ENCODE measurements at places on chromosomes 1 and 21.

DNA sequence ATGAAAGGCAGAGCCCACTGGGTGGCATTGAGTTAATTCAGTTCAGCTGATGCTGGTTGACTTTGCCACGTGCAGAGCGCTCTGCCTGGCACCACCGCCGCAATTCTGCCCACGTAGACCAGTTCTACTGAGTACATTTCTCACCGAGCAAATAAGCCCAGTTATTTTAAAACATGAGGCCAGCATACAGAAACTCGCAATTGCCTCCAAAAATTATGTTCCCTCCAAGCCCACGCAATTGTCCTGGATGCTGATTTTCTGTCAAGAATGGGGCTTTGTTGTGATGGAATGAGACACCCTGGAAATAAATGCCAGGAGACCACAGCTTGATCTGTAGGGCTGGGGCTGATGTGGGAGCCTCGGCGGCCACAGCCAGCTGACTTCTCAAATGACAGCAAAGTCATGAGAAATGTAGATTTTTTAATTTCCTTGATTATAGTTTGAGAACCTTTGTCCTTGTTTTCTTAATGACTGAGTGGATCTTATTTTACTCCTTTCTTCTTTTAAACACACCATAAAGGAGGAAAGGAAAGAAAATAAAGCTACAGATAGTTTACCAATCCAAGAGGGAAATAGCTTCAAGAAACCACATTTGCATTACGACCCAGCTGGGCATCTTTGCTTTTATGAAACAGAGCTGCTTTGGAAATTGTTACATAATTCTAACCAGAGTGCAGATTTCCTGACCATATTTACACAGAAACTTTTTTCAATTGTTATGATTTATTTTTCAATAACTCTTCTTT, 11.6 kb upstream of the PARP1 start:
- DNase-seq, result no peak

DNA sequence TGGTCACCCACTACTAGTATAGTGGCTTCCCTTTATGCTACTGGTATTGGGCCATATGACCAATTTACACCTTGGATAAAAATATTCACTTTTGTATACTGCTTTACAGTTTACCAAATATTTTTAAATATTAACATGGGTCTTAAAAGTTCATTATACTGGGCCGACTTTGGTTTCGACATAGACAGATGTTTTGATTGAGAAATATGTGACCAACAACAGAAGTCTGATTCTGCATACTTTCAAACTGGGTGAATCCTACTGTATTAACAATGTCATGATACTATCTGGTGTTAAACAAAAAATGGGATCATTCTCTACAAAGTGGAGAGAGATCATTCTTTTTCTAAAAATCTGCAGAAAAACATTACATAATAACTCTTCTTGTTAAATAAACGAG, 134.8 kb downstream of the AKT3 start:
- DNase-seq, result no peak

- DNase-seq, result no peak
These were observed 19.7 kb downstream of the ARHGEF11 start for GRCh38 chr1:157025856-157026255.

GRCh38 chr1:198185759-198186158, 29.0 kb downstream of the NEK7 start:
- no peak for DNase-seq

DNA sequence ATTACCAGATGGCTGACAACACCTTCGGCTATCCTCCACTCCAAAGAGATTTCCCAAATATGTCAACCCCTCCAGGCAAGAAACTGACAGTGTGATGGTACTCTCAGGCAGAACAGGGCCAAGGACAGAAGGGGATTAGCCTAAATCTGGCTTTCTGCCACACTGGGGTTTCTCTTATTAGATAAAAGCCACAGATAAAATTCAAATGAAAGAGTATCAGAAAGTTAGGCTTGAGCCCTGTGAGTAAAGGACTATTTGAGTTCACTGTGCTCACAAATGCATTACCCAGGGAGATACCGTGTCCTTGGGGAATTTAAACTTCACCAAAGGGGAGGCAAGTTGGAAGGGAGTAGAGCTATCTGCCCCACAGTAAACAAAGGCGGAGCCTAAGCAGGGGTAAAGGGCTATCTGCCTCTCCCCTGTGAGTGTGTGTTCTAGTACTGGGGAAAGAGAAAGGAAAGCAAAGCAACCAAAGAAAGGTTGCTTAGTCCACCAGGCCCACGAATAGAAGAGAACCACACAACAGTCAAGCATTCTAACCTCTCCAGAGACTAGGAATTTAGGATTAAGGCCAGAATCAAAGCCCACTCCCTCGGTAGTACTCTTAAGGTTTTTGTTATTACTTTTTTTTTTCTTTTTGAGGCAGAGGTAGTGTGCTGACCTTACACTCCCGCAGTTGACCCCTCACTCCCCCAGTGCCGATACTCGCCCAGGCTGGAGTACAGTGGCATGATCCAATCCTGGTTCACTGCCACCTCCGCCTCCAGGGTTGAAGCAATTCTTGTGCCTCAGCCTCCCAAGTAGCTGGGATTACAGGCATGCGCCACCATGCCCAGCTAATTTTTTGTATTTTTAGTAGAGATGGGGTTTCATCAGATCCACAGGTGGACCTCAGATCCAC, 12.7 kb downstream of the TPM3 start:
- DNase-seq, result no peak

GRCh38 chr1:200379432-200379757, 30.4 kb downstream of the ZNF281 start:
- no peak for DNase-seq

GRCh38 chr1:86487131-86487810, 18.5 kb downstream of the CLCA1 start:
- no peak for DNase-seq

GRCh38 chr1:108124622-108125311, 75.4 kb downstream of the SLC25A24 start:
- no peak for DNase-seq

- DNase-seq, result peak; percentile 49
These were observed 509 bp downstream of the PIK3R3 start for GRCh38 chr1:46131712-46132528.

GRCh38 chr1:2375246-2375922, 16.0 kb downstream of the MORN1 start:
- no peak for DNase-seq

GRCh38 chr1:115314092-115314491, 24.0 kb downstream of the NGF start:
- DNase-seq, result no peak

DNA sequence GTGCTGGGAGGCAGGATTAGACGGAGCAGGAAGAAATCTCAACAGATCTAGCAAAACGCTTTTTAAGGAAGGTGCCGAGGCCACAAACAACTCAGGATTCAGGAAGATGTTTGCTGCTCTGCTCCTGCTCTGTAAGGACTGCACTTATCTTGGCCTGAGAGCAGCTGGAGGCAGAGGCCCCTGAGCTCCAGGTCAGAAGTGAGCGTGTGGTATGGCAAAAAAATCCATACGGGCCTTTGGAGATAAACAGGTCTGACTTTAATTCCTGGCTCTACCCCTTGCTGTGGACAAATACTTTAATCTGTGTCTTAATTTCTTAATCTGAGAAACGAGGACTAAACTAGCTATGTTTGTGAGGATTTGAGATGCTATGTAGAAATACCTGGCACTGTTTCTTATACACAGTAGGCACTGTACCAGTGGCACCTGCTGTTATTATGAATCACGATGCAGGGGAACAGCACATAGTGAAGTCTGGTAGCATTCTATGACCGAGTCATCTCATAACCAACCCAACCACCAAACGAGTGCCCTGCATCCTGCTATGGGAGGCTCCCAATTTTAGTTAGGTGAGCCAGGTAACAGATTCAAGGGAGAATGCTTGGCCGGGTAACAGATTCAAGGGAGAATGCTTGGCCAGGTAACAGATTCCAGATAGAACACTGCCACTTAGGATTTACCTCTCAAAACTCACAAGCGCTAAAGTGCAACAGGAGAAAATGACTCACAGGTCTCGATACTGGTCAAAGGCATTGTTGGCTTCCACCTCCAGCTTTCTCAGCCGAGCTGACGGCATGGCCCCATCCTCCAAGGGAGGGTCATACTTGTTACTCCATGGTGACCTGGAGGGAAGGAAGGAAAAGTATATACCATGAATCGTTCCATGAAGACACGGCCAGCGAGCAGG, 65.9 kb downstream of the SLC66A1 start:
- DNase-seq, result no peak

- no peak for DNase-seq
These were observed 38.2 kb downstream of the TTLL7 start for GRCh38 chr1:83960669-83961277.

GRCh38 chr1:116389013-116389412, 16.0 kb downstream of the ATP1A1 start:
- no peak for DNase-seq

- no peak for DNase-seq
These were observed 14.7 kb downstream of the MTHFR start for GRCh38 chr1:11790880-11791715.

DNA sequence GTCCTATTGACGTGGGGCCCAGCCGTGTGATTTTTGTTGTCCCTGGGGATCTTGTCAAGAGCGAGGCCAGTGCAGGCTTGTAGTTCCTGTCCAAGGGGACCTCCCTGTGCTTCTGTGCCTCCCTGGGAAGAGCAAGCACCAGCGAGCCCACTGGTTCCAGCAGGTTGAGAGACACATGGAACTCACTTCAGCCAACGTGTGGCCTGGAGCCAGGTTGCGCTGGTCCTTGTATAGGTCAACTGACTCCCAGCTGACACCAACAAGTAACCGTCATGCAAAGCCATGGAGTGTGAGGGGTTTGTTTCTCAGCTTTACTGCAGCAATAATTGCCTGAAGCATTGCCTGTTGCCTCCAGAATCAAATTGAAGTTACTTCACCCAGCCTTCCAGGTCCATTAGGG, 63.0 kb downstream of the DISP3 start:
- no peak for DNase-seq

- DNase-seq, result no peak
These were observed 33.6 kb upstream of the FHAD1 start for GRCh38 chr1:15213341-15213821.

GRCh38 chr1:177755851-177756560, 213.9 kb downstream of the SEC16B start:
- no peak for DNase-seq

DNA sequence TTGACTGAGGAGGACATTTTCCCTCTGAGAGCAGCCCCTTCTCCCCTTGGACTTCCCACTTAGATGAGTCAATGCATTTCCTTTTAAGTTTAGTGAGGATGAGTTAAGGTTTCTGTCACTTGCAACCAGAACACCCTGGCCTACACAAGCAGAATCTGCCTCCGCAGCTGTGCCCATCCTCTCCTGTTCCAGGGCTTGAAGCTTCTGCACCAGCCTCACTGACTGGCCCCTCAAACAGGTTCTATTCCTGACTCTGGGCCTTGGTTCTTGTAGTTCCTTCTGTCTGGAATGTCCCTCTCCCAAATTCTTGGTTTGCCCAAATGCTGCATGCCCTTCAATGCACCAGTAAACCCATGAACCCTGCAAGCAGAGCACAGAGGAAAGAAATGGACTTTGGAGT, 394.4 kb downstream of the PTPRU start:
- DNase-seq, result no peak

- DNase-seq, result no peak
These were observed 7.8 kb downstream of the RNF2 start for GRCh38 chr1:185053204-185053603.

- no peak for DNase-seq
These were observed 48.4 kb downstream of the HENMT1 start for GRCh38 chr1:108612496-108612895.

GRCh38 chr1:17861685-17862084, 106.6 kb downstream of the ACTL8 start:
- no peak for DNase-seq

DNA sequence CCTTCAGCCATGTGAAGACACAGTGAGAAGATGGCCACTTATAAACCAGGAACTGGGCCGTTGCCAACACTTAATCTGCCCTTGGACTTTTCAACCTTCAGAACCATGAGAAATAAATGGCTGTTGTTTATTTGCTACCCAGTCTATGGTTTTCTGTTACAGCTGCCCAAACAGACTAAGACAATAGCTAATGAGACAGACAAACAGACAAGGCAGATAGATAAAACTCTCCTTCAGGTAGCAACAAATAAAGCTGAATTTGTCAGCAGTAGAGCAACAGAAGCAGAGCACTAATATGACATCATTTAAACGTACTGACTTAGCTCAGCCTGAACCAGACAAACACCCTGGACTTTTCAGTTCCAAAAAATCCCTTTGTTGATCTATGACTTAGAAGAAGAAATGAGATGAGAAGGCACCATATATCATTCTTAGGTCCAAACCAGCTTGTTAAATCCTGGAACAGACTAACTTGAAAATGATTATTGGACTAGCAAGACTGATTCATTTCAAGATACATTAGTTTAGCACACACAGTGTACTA, 27.0 kb downstream of the ZZZ3 start:
- DNase-seq, result no peak

DNA sequence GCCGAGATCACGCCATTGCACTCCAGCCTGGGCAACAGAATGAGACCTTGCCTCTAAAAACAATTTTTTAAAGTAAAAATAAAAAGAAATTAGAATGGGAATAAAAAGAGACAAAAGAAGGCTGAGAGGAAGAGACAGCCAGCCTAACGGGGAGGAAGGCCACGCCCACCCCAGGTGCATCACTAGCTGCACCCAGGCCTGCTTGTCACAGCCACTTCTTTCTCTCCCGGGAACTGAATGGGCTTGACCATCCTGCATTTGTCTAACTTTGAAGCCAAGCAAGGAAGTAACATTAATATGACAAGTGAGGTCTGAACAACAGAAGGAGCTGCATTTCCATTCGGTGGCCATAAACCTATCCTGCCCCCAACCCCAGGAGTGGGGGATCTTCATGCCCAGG, 20.8 kb upstream of the EFNA1 start:
- DNase-seq, result no peak

DNA sequence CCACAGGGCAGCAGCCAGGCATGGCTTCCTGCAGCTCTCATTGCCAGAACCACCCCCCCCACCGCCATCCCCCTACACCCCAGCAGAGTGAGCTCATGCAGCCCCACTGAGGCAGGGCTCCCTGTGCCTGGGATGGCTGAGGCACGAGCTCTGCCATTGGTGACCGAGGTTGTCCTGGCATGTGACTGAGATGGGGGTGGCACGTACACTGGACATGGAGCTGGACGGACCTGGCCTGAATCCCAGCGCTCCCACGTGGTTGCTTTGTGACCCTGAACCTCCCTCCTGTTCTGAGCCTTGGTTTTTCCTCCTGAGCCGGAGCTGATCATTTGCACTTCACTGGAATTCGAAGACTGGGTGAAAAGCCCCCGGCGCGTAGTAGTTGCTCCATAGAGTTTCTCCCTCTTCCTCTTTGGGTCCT, 28.3 kb downstream of the ALPL start:
- no peak for DNase-seq

- no peak for DNase-seq
These were observed 30.2 kb upstream of the VPS26C start for GRCh38 chr21:37297364-37297763.

DNA sequence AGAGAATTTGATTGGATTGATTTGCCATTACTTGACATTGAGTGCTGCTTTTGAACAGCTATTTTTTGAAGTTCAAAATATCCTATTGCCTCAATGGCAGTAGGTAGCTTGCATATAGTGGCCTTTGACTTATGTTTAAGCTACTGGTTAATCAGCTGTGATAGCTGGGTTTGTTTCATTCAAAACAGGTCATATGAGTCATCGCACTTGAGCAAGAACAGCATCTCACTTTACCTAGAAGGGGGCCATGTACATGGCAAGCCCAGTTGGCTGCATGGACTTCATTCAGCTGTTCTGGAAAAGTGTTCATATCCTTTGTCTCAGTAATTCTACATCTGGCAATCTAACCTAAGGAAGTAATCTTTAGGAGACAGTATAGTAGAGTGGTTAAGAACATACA, 29.0 kb upstream of the ARID1A start:
- DNase-seq, result no peak
